ENCODE measurements at places on chromosomes 1 and 21.
A peak's percentile ranks its signal among the peaks of the same experiment; 100 is the strongest.

GRCh38 chr1:42777852-42778251, 6.9 kb upstream of the TMEM269 start:
- peak; percentile 52 for DNase-seq

GRCh38 chr1:12124693-12125421, 41.9 kb upstream of the TNFRSF1B start:
- peak; percentile 87 for DNase-seq

GRCh38 chr1:119353836-119354235, 14.7 kb upstream of the HAO2 start:
- DNase-seq: no peak

GRCh38 chr1:93579891-93580290, 101.7 kb downstream of the BCAR3 start:
- peak; percentile 94 for DNase-seq

- DNase-seq: no peak
Measured at GRCh38 chr21:15421441-15421881, 308.3 kb upstream of the USP25 start.

- DNase-seq: no peak
Measured at GRCh38 chr1:7678491-7679158, 92.5 kb upstream of the VAMP3 start.

GRCh38 chr1:224298346-224299330, 31.3 kb downstream of the NVL start:
- no peak for DNase-seq

- peak; percentile 14 for DNase-seq
Measured at GRCh38 chr1:39695016-39695415, 3.8 kb upstream of the HPCAL4 start.

All from fibroblast of the aortic adventitia (primary cell).